SHP77 treated with DMSO at 0.1 percent for 48 hours (cell line): ENCODE measurements at places on chromosomes 1 and 21.

- DNase-seq: no peak
Measured at GRCh38 chr1:27554759-27555699, 48.9 kb downstream of the AHDC1 start.

- DNase-seq: no peak
Measured at GRCh38 chr1:45306319-45306718, 20.4 kb upstream of the HPDL start.

DNA sequence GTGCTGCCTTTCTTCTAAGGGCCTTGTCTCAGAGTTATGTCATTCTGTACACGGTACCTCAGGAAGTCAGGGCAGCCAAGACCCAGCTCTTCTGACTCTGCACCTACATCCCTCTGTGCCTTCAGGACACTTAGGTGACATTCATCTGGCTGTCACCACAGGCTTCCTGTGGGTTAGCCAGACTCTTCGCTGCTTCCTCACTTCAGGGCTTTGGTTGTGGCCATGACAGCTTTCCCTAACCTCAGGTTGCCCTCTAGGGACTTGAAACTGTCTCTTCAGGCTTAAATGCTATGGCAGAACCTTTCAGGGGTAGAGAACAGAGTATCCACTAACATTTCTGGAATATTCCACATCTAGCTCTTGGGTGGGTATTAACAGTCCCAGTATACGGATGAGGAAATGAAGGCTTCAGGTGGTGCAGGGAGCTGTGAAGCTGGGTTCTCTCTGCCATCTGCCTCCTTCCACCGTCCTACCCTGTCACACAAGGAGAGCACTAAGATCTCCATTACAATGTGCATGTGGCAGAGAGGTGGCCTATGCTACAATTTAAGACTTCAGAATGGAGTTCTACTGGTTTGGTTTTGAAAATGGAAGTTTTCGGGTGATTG lies 9.9 kb downstream of the TSSK3 start:
- no peak for DNase-seq

DNA sequence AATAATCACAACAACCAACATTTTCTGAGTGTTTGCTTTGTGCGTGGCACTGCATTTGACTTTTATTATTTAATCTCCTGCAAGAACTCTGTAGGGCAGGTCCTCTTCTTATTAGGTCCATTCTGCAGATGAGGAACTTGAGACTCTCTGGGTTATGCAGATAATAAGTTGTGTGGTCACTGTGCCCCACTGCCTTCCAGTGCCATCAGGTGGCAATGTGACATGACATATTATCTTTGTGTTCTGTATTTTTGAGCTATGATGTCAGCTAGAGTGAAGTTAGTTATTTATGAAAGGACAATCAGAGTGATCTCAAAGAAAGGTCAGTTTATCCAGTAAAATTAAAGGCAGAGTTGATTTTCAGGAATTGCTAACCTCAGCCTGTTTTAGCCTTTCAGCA lies 196.0 kb downstream of the FMN2 start:
- no peak for DNase-seq

- DNase-seq: no peak
Measured at GRCh38 chr21:41834252-41834925, 44.8 kb downstream of the PRDM15 start.

GRCh38 chr1:165936542-165936941 lies 109.1 kb downstream of the UCK2 start:
- no peak for DNase-seq

DNA sequence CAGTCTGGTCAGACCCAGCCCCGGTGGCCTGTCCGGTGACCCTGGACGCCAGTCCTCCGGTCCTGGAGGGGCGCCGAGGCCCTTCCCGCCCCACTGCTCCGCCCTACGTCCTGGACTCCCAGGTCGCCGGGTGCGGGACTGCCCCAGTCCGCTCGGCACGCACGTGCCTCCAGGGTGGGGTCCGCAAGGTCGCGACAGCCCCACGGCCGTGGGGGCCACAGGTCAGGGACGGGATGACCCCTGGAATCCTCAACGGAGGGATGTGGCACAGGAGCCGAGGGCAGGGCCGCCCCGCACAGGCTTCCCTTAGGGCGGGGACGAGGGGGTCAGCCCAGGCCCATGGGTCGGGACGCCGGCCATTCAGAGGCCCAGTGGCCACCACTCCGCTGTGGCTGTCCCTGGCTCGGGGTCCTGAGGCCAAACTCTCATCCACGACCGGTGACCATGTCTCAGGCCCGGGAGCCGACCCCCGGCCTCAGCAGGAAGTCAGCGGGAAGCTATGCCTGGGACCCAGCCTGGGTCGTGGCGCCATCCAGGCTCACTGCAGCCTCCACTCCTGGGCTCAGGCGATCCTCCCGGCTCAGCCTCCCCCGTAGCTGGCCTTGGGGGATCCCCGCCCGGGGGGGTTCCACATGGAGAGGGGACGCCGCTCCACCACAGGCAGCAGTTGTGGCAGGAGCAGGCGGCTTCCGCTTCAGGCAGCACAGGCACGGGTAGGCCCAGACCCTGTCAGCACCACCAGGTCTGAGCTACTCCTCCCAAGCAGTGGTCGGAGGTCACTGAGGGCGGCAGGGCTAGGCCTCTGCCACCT lies 599 bp upstream of the TMEM240 start:
- DNase-seq: no peak

- DNase-seq: no peak
Measured at GRCh38 chr1:181350131-181350530, 133.2 kb upstream of the CACNA1E start.

GRCh38 chr1:209318181-209319056 lies 265.1 kb upstream of the CAMK1G start:
- no peak for DNase-seq

DNA sequence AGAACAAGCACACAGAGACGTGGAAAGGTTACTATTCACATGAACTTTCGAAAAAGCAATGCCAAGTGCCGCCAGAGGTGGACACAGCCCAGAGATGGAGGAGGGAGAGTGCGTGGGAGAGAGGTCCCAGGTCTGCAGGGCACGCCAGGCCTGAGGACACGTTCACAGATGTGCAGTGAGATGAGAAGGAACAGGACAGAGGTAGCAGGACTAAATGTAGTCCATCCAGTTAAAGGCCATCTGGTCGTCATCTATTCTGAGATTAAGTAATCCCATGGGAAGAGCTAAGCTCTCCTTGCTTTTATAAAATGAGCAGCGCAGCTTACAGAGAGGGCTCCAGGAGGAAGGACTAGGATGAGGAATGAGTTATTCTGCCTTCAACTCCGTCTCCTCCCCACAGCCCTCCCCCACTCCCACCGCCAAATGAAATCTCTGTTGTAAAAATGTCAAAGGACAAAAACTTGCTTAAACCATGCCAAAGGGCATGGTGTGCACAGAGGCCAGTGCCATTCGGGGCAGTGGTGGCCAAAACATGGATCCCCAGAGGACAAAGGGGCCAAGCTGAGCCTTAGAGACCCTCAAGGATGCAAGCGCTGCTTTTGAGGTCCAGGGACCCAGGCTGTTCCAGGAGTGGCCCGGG lies 85.4 kb upstream of the SLC25A33 start:
- no peak for DNase-seq

DNA sequence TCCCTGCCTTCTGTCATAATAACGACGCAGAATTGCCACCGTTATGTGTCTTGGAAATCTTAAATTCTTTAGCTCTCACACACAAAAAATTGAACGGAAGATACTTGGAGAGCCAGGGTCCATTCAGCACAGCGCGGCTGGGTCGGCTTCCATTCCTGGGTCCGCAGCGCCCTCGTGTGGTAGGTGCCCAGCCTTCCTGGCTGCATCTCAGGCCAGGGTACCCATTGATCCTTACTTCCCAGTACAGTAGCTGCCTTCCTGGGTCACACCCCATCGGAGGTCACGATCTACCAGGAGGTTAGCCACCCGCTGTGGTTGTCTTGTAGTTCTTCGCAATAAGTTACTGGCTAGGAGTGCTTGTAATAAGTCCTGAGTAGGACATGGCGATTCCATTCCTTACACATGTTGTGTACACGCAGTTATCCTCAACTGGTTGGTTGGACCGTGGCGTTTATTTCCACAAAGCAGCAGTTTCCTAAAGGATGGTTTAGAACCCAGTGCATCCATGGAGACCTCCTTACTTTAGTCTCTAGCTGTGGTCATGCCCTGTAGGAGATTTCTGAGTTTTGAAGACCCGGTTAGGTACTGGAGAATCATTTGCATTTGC lies 9.9 kb upstream of the MTARC1 start:
- peak; percentile 48 for DNase-seq

- no peak for DNase-seq
Measured at GRCh38 chr1:228515200-228515834, 28.1 kb downstream of the RNF187 start.

DNA sequence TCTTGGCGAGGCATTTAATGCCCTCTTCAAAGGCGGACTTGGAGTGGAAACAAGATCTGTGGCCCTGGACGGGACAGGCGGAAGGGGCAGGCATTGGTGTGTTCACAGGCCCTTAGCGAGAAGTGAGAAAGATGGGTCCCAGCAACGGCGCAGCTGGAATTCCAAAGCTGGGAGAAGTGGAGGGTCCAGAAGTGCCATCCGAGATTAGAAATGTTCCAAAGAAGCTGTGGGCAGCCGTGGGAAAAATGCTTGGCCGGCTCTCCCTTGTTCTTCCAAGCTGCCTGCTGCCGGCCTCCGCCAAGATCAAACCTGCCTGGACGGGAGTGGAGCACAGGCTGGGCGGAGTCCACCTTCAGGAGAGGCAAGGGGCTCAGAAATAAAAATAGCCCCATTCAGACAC lies 69.4 kb upstream of the ACTRT2 start:
- no peak for DNase-seq

DNA sequence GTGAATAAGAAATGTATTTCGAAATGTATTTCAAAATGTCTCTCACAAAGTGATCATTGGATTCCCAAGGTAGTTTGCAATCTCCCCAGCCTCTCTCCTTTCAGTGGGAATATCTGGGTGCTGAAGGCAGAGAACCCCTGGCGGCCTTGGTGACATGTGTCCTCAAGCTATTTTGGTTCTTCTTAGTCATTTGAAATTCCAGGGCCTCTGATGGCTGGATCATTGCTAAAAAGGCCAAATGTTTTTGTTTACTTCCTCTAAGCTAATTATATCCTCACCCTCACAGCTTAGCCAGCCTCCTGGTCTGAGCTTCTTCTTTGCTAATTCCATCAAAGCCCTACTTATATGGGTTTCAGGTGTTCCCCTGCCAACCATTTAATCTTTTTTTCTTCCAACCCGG lies 71.2 kb downstream of the LRRC40 start:
- no peak for DNase-seq

GRCh38 chr1:36279110-36279788 lies 26.9 kb upstream of the SH3D21 start:
- DNase-seq: no peak

GRCh38 chr1:213820362-213821149 lies 167.2 kb upstream of the PROX1 start:
- peak; percentile 57 for DNase-seq

DNA sequence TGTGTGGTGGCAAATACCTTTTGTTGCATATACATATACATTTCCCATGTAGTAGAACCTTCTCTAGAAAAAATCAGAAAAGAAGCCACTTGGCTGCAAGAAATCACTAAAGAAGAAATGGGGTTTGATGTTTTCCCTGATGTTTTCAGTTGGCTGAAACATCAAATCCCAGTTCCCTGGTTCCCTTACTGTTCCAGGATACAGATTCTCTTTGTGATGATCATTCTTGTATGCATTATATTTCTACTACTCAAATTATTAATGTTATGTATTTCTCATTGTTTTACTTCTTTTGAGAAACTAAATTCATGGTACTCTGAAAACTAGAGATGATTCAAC lies 7.6 kb downstream of the RNU1-2 start:
- DNase-seq: peak; percentile 38

GRCh38 chr21:31162079-31162699 lies 123.9 kb upstream of the KRTAP19-8 start:
- DNase-seq: no peak

DNA sequence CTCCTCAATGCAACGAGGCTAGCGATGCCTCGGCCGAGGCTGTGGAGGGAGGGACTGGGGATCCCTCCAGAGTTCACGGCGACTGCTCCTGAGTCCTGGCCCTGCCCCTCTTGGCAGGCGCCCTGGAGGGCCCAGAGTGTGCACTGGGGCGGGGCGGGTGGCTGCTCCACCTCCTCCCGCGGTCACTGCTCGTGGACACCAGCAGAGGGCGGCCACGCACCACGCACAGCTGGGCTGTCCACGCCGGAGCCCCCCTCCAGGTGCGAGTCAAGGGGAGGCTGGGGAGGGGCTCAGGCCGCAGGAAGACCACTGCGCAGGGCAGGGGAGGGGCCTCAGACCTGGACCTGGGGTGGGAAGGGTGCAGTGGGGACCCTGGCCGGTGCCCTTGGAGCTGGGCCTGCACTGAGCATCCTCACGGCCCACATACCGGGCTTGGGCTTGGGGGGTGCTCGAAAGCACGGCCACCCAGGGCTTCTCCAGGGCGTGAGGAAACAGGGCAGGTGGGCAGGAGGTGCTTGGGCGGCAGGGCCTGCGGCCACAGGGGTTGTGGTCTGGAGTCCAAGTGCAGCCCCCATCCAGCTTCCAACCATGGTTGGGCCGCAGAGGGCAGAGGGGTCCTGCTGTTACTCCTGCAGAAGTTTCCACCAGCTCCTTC lies 20.6 kb upstream of the TTC34 start:
- DNase-seq: no peak

- no peak for DNase-seq
Measured at GRCh38 chr1:15950763-15951295, 25.1 kb downstream of the ZBTB17 start.
